ENCODE measurements at places on chromosomes 16 and 17.

GRCh38 chr16:70018254-70018653 is 67.1 kb downstream of the CLEC18A start:
- ATAC-seq: peak; percentile 97

- no peak for ATAC-seq
Observed at GRCh38 chr16:68972720-68973119, 129.4 kb downstream of the TANGO6 start.

- ATAC-seq: no peak
Observed at GRCh38 chr17:77631307-77631706, 327.2 kb upstream of the TNRC6C start.

DNA sequence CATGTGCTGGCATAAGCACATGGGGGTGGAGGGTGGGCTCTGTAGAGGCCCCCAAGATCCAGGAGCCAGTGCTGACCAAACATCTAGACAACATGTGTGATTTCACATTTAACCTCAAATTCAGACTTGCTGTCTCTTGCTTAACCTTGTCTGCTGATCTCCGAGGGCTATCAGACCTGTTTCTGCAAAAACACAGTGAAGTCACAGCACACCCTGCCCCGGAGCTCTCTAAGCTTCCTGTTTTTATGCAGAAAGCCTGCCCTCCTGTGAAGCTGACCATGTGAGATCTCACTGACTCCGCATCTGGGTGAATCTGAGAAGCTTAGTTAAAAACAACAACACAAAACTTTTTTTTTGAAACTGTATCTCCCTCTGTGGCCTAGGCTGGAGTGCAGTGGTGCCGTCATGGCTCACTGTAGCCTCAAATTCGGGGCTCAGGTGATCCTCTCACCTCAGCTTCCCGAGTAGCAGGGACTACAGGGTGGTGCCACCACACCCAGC is 6.6 kb upstream of the DPEP2 start:
- ATAC-seq: peak; percentile 79

DNA sequence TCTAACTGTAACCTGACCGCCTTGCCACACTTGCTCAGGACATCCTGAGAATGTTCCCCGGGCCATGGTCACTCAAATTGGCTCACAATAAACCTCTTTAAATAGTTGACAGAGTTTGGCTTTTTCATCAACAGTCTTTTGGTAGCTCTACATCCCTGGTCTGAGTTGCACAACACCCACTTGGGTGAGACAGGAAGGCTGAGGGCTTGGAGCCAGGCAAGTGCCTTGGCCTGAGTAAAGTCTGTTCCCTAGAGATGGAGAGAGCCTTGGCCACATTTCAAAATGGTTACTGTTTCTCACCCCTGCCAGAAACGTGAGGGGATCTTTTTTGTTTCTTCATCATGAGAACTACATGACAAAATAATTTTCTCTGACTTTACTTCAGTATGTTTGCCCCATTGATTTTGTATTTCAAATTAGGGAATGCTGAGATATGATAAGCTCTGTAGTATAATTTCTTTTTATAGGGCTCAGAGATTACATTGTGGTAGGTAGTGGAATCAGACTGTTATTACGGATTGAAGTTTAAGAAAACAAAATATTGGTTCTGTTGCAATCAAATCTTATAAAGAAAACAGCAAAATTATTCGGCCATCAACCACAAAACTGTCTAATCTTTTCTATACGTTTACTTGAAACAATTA is 53.9 kb upstream of the NETO2 start:
- ATAC-seq: no peak

DNA sequence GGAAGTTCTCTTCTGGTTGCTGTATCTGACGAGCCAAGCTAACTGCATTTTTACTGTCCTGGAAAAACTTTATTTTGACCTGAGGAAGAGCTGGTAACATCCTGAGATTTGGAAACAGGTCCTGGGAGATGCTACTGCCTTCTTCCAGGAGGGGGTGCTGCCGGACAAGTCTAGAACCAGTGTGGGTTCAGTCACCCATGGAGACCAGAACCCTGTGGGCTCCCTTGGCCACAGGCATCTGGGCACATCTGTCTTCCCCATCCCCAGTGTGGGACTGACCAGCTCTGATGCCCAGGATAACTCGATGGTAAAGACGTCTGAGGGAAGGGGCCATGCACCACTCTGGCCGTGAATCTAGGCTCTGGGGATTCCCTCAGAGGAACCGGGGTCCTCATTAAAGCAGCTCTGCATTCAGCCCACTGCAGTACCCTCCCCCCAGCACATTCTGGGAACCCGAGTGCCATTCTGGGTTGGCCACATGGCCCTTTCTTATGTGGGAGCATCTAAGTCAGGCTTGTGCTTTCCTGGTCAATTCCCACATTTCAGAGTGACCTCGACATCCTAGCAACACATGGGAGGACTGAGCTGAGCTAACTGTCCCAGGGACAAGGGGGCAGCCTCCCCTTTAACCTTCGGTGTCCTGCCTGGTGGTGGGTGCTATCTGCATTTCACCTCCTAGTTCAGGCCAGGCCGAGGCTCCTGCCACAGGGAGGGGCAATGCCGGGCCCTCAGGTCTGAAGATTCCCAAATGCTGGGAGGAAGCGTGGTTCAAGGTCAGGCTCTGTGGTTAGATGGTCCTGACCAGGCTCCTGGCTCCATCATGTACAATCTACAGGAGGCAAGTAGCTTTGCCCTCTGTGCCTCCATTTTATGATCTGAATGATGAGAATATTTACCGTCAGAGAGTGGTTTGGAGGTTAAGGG is 6.4 kb downstream of the C16orf86 start:
- ATAC-seq: peak; percentile 16

DNA sequence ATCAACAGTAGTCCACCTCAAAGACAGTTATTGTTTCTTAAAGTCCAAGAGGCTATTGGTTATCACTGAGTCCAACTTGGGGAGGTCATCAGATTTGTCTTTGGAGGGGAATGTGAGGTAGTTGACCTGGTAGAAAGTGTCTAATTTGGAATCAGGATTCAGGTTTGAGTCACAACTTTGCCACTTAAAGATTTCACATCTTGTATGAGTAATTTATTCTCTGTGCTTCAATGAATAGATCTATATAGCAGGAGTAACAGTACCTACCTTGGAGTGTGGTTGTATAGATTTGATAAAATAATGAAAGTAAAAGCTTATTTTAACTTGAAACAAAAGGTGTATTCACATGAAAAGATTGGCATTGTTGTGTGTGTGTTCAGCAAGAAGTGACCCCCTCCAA is 119.3 kb upstream of the TBX2 start:
- peak; percentile 10 for ATAC-seq

- ATAC-seq: no peak
Observed at GRCh38 chr17:40952661-40953060, 14.1 kb downstream of the KRT39 start.

DNA sequence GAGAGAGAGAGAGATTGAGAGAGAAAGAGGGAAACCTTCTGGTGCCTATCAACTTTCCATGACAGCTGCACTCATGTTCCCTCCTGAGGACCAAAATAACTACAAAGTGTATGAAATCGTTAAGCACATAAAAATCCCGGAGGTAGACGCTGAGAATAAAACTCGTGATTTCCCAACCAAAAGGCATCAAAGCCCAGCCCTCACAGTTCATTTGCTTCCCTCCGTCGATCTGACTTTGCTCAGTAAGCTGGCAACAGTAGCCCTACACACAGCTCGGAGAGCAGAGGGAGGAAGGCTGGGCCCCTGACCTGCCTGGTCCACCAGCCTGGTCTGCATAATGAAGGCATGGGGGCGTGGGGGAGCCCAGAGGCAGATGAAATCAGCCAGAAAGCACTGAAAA is 273.9 kb upstream of the ZFHX3 start:
- ATAC-seq: no peak

DNA sequence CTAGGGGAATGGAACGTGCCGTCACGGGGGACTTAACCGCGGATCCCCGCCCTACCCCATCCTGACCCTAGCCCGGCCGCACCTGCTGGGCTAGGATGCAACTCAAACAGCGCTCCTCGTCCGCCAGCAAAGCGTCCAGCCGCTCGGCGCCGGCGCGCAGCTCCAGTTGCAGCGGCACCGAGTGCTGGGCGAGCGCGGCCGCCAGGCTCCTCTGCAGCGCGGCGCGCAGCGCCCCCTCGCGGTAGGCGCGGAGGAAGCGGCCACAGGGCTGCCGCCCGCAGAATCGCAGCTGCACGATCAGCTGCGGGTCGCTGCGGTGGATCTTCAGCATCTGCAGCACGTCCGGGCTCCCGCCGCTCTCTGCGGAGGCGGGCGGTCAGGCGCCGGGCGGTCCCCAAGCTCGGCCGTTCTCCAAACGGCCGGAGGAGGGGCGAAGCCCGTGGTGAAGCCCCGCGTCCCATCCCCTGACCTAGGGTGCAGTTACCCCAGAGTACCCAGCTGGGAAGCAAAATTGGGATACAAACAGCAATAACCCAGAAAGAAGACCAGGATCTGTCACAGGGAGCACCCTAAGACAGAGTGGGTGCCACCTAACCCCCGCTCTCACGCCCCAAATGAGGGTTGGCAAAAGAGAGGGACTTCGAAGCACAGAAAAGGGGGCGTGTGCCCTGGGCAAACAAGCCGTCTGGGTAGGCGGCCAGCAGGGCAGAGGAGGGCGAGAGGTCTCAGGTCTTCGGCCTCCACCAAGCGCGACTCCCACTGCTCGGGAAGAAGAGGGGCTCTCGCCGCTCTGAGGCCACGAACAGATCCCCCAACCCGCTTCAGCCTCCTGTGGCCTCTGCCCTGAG is 4.2 kb downstream of the TRADD start:
- peak; percentile 48 for ATAC-seq

DNA sequence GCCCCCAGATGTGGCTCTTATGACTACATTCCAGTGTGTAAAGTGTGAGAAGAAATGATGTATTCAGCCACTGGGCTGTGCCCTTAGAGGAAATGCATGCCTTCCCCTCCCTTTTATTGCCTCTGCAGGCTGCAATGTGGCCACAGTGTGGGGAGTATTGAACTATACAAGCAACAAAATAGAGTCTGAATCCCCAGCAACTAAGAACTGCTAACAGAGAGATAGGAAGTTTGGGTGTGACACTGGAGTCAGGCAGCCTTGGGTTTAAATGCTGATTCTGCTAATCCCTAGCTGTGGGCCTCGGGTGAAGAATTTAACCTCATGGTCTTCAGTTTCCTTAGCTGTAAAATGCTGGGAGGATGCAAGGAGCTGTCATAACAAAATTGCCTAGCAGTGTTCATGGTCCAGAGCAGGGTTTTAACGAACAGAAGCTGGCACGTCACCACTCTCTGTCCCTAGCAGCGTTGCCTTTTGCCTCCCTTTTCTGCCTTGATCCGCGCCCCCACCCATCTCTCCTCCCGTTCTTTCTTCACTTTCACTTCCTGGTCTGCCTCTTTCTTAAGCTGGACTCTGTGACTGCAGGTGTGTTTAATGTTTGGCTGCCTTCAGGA is 50.3 kb downstream of the KPNA2 start:
- no peak for ATAC-seq

DNA sequence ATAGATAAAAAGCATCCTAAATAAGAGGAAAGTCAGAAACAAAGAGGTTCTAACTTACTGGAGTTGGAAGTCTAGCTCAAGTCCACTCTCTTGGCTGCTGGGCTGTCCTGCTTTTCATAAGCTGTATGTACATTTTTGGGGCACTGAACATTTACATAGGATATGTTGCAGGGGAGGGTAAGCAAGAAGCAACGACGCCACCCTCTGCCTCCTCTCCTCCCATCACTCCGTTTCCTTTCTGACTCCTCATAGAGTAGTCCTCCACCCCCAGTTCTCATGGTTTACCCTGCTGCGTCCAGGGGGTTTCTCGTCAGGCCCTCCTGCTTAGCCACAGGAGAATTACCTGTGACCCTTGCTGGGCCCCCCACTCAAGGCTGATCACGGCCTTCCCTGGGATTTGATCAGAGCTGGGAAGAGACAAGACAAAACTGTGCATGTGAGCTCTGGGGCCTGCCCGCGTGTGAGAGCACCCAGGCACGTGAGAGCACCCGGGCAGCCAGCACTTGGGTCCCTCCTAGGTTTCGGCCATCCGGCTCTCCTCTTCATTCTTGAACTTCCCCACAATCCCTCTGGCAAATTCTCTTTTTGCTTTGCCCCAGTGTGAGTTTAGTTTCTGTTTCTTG is 37.1 kb downstream of the TMEM11 start:
- no peak for ATAC-seq

- ATAC-seq: no peak
Observed at GRCh38 chr17:52124993-52125392, 33.5 kb downstream of the CA10 start.

GRCh38 chr17:33381201-33381600 is 88.1 kb upstream of the ASIC2 start:
- no peak for ATAC-seq

DNA sequence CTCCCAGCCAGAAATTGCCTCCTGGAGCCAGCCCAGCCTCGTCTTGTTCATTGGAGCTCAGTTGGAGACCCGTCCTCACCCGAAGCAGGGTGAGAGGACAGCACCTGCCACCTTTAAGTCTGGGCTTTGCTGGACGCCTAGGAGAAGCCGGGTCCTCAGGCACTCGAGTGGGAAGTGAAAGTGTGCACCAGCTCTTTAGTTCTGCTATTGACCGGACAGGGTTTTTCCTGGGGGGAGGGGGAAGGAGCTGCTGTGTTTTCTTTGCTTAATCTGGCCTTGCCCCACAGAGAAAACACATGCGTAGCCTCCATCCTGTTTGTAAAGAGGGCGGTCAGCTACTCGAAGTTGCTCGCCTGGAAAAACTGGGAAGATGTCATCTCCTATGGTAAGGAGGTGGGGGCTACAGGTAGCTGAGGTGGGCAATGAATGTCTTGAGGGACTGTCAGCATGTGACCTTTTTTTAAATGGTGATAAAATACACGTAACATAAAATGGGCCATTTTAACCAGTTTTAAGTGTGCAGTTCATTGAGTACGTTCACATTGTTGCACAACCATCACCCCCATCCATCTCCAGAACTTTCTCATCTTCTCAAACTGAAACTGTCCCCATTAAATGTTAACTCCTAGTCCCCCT is 34.4 kb downstream of the CMIP start:
- ATAC-seq: peak; percentile 51

DNA sequence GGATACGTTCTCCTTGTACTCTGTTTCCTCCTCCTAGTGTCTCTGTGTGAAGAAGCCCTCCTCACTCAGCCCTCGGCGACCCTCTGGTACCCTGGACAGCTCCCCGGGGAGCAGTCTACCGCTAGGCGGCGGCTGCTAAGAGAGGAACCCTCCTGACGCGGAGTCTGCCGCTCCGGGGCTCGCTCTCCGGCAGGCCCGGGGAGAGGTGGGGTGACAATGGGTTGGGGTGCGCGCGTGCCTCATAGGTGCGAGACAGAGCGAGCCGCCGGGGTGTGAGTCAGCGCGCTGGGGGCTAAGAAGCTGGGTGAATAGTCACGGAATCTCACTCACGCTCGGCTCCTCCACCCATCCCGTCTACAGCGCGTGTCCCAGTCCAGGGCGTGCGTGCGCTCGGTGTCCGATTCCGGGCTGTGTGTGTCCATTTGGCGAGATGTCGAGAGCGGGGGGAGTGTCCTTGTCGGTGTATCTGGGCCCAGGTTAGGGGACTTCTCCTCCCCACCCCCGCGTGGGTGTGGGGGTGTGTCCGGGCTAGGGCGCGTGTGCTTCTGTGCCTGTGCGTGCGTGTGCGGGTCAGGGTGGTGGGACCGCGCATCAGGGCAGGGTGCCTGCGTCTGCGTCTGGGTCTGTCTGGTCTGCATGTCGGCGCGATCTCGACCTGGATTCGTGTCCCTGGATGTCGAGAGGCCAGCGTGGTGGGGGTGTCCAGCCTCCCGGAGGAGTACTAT is 577 bp upstream of the HS3ST2 start:
- peak; percentile 35 for ATAC-seq
